ENCODE measurements at places on chromosomes 5 and 9. TPM values are rescaled to one million over a fixed set of nuclear protein-coding genes. Genes with fewer than 3 reads are reported as not detected.
A peak's percentile ranks its signal among the peaks of the same experiment; 100 is the strongest.

DNA sequence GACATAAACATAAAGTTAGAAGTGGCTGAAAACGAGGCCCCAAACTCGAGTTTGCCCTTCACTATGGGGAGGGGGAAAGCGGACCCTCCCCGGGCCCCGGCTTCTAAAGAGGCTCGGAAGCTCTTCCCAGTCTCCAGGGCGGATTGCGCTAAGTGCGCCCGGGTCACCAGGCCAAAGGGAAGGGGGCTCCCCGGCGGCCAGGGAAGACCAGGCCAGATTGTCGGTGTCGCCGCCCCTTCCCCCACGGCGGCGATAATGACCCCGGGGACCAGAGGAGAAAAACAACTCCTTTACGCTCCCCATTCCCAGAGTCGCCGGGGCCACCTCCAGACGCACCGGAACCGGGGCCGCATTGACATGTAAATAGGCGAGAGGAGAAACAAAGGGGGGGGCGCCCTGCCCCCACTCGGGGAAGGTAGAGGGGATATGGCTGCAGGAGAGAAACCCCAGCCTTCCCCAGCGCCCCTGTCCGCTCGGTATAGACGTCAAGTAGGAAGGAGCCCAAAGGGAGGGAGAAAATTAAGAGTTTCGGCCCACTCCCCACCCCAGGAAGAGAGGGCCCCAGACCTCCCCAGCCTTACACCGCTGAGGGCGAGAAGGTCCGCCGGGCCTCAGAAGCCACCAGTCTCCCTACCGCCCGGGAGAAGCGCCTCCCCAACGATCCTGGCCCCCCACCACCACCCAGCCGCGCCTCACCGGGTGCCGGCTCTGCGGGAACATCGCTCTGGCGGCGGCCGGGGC is 1.7 kb downstream of the TLE1 start:
- DNase-seq: peak; percentile 34

DNA sequence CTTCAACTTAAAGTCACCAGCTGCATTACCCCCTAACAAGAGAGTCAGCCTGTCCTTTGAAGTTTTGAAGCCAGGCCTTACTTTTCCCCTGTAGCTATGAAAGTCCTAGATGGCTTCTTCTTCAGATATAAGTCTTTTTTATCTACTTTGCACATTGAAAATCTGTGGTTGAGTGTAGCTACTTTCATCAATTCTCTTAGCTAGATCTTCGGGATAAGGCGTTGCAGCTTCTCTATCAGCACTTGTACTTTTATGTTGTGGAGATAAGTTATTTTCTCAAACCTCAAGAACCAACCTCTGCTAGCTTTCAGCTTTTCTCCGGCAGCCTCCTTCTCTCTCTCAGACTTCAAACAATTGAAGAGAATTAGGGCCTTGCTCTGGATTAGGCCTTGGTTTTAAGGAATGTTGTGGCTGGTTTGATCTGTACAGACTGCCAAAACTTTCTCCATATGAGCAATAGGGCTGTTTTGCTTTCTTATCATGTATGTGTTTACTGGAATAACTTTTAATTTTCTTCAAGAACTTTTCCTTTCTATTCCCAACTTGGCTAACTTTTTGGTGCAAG is 21.6 kb downstream of the CATSPER3 start:
- no peak for DNase-seq

DNA sequence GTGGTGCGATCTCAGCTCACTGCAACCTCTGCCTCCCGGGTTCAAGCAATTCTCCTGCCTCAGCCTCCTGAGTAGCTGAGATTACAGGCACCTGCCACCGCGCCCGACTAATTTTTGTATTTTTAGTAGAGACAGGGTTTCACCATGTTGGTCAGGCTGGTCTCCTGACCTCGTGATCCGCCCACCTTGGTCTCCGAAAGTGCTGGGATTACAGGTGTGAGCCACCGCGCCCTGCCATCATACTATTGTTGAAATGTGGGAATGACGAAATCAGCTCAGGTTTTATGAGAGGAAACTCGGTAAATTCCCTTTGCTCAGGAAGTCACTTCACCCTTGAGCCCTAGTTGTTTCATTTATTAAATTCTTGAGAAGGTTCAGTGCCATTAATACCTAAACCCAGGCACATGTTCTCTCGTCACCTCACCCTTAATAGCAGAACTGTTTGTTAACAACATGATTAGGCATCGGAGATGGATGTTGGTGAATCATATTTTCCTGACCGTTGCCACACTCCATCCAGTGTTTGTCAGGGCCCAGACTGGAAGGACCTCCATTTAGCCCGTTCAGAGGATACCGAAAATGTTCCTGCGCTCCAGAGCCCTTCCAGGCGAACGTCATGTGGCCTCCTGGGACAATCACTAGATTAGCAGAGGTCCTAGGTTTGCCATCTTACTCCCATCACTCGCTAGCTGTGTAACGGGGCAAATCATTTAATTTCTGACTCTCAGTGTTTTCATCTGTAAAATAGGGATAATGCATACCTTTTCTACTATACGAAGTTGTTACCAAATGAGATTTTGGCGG is 20.0 kb upstream of the CREBRF start:
- no peak for DNase-seq

The PLPPR1 gene
- total RNA-seq: 0.29 TPM

The FCN2 gene
- total RNA-seq: 2.6 TPM

GRCh38 chr9:133897675-133898074 is 94.4 kb downstream of the VAV2 start:
- no peak for DNase-seq

The PCDHB5 gene
- 8.0 TPM for total RNA-seq

DNA sequence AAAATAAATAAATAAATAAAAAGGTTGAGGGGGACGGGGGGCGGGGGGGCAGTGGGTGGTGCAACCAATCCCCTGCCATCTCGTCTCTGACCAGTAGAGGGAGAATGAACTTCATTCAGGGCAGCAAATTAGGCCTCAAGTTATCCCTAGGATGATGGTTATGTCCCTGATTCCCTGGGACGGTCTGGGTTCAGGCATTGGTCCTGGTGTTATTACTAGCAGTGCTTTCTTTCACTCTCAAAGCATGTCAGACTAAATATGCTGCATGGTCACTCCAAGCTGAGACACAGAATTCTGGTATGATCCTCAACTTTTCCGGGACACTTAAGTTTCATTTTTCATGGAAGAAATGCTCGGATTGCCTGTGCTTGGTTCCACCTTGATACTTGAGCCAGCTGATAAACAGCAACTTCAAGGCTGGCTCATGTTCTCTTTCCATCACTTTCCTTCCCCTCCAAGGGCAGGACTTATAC is 59.4 kb downstream of the DAP start:
- DNase-seq: peak; percentile 26

DNA sequence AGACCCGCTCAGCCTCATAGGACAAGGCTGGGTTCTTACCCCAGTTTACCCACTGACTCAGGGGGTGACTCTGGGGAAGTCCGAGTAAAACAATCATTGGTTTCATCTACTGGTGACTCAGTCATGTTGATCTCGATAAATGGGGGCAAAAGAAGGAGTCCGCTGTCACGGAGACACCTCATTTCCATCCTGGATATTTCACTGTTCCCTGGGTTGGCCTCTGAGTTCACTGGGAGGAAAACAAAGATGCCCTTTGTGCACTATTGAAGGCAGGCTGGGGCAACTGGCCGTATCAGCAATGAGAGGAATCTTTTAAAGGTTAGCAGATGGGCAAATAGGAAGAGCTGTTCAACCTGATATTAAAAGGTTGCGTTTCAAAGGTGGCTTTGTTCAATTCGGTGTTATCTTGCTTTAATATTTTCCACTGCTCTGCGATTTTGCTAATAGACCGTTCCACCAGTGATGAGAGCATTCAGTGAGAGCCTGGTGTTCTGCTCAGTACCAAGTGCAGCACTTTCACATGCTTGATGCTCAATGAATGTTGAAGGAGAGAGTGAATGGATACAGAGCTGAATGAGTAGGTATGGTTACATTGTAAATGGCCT is 110.2 kb upstream of the EGFLAM start:
- DNase-seq: no peak

GRCh38 chr5:10705747-10706146 is 55.3 kb downstream of the DAP start:
- no peak for DNase-seq

- DNase-seq: no peak
Measured at GRCh38 chr5:145853781-145854376, 18.7 kb upstream of the PRELID2 start.

DNA sequence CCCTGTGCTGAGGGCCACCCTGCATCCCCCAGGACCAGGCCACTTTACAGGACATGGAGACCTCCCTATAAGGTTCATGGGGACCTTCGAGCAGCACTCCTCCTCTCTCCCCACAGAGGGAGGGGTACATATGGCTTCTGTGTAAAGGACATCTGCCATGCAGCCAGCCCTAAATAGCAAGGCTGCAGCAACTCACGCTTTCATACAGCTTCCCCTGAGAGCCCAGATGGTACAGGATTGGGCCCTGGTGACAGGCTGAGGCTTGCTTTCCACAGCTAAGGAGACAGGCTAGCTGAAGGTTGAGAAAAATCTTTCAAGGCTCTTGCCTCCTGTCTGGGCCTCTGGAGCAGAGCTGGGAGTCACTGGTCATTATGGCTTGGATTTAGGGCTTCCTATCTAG is 147.0 kb upstream of the ZNF366 start:
- no peak for DNase-seq

GRCh38 chr5:3139499-3139931 is 388.0 kb upstream of the IRX2 start:
- DNase-seq: no peak

GRCh38 chr5:159912033-159912800 is 4.1 kb upstream of the ADRA1B start:
- no peak for DNase-seq

DNA sequence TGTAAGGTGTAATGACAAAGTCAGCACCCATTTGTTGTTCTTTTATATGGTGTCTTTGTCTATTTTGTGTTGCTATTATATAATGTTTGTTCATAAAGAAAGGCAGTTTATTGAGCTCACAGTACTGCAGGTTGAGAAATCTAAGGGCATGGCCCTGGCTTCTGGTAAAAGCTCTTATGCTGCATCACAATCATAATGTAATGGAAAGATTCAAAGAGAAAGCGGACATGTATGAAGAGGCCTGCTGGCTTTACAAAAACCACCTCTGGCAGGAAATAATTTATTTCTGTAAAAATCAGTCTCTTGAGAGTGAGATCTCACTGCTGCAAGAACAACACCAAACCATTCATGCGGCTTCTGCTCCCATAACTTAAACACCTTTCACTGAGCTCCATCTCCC is 746.7 kb upstream of the FAM174A start:
- DNase-seq: no peak

DNA sequence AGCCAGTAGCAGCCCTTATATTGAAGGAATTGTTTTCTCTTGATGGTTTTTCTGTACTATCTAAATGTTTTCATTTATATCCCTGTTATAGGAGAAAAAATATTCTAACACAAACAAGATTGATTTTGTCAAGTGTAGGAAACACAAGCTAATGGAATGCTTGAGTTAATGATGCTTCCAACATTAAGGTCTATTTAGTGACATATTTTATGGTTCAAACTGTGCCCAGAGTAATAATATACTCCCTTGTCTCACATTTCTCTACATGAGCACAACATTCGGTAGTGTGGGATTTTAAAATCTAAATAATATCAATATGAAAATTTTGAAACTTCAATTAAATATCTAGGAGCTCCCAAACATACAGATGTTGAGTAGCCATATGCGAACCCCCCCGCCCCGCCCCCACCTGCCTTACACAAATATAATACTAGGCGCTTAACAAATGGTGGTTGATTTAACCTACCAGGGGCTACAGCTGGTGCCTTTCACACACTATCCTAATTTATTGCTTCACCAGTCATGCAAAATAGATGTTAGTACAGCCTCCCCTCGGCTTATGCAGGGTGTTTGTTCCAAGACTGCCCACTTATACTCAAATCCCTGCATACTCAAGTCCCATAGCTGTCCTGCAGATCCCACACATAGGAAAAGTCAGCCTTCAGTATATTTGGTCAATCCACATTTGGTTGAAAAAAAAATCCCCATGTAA is 124.1 kb upstream of the ACO1 start:
- DNase-seq: no peak

- no peak for DNase-seq
Measured at GRCh38 chr9:32486839-32487562, 39.0 kb downstream of the RIGI start.

DNA sequence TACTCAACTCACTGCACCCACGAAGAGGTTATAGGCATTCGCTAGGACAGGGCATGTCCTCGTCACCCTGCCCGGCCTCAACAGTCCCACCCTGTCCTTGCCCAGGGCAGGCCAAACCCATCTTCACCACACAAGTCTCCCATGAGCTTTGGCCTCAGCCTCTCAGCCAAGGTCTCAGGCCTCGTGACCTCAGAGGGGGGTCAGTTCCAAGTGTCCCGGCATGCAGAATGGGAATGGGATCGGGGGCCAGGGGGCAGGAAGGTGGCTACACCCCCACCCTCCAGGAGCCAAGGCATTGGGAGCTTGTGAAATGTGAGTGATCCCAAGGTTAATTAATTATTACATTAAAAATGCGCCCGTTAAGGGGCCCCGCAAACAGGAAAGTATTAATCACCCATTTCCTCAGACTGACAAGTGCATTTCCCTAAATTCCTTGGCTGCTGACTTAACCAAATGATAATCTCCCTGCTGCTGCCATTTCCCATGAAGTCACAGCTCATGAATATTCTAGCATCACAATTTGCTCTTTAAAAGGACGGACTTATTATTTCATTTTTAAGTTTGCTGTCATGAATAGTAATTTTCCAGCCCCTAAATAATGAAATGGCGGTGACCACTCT is 8.0 kb upstream of the UBAC1 start:
- no peak for DNase-seq

- no peak for DNase-seq
Measured at GRCh38 chr9:81404931-81405598, 284.3 kb downstream of the TLE1 start.

The POLK gene
- 33.5 TPM for total RNA-seq

GRCh38 chr9:15697446-15697851 is 144.6 kb downstream of the CCDC171 start:
- no peak for DNase-seq

GRCh38 chr9:96654450-96655197 is 493 bp downstream of the PRXL2C start:
- DNase-seq: peak; percentile 63

DNA sequence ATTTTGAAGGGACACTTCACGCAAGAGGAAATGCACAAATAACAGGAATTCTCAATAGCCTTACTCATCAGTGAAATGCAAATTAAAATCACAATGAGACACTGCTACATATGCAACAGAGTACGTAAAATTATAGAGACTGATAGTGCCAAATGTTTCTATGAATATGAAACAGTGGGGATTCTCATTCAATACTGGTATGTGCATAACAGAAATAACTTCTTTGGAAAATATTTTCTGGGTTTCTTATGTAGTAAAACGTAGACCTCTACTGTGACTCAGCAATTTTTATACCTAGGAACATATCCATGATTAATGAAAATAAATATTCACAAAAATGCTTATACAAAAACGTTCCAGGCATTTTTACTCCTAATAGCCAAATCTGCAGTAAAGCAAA is 1625.2 kb downstream of the MAT2B start:
- DNase-seq: no peak

All from mucosa of gallbladder (tissue), 1 donor.